Ecto neural progenitor cell (in vitro differentiated cells): ENCODE measurements at places on chromosomes 1 and 21.

- no peak for DNase-seq
These were observed 9.4 kb downstream of the CR2 start for GRCh38 chr1:207463571-207463970.

GRCh38 chr1:150619576-150620509 is 9.6 kb downstream of the ENSA start:
- DNase-seq: no peak

DNA sequence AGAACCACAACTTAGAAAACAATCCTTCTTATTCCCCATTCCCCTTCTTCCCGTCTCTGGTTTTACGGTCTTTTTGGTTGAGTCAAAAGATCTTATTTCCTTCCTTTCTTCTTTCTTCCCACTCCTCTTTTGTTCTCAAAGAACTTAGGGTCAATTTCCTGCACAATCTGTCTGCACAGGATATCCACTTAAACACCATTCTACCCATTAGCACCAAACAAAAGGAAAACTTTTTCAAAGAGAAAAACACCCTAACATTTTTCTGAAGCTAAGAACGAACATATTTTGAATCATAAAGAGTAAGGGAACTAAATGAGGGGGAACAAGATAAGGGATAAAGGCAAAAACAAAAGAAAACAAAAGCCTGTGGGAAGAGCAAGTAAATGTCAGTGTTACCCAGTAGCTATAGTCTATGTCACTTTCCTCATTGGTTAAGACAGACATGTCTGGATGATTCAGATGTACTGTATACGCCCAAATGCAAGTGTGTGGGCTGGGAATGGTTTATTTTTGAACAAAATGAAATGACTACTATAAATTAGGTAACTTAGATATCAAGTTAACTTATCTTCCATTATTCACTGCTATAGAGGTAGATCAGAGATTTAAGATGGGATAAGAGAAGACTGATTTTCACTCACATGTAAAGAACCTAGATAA is 59.9 kb downstream of the TOR3A start:
- no peak for DNase-seq

DNA sequence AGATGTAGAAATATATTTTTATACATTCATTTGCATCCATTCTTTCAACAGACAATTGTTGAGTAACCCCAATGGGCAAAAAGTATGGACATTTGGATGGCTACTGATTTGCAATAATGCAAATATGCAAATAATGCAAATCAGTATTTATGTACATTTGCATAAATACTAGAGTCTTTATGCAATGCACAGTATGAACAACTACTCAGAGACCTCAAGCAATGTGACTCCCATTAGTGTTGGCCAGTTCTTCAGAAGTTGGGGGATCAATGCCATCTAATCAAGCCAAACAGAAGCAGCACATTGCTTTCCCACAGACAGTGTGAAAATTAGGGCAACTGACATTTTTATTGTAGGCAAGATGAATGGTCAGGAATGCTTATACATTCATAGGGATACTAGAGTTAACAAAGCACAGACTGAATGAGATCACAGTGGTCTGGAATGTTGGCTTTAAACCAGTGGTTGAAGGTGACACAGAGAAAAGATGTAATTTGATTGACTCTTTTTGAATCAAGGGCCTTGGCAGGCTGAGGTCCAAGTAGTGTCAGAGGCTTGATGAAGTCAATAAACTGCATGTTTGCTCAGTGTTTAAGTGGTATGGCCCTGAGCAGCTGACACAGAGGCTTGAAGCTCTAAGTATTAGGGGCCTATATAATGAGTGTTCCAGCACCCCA is 256.6 kb downstream of the CTH start:
- no peak for DNase-seq

DNA sequence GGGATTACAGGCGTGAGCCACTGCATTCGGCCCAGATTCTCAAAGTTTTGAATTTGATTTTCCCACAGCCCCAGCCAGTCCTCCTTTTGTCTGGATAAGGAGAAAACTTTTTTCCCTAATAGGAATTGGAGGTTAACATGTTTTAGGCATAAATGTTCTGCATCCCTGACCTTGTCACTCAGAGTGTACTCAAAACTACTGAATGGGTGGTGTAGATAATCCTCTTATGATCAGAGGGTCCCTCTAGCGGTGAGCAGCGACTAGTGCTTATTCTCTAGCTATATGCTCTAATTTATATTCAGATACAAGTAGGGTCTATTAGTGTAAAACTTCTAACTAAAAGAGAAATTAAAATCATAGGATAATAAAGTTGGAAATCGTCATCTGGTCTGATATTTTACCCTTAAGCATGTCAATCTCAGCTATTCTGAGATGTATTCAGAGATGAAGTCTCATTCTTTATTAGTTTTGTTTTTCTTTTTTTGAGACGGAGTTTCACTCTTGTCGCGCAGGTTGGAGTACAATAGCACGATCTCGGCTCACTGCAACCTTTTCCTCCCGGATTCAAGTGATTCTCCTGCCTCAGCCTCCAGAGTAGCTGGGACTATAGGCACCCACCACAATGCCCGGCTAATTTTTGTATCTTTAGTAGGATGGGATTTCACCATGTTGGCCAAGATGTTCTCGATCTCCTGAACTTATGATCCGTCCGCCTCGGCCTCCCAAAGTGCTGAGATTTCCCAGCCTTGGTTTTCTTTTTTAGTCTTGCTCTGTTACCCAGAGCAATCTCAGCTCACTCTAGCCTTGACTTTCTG is 2.7 kb upstream of the PSMD4 start:
- peak; percentile 51 for DNase-seq

- no peak for DNase-seq
These were observed 36.3 kb upstream of the TDRD10 start for GRCh38 chr1:154465621-154466195.

DNA sequence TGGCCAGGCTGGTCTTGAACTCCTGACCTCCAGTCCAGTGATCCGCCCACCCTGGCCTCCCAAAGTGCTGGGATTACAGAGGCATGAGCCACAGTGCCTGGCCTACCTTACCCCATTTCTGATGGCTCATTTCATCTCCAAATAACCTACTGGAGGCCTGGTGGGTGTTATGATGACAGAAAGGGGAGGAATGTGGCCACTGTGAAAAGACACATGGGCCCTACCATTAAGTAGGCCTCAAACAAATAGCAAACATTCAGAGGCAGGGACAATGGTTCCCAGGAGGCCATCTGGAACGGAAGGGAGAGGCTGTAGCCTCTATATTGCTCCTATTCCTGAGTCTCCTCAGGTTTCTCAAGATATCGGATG is 932 bp upstream of the FCRLA start:
- DNase-seq: no peak

DNA sequence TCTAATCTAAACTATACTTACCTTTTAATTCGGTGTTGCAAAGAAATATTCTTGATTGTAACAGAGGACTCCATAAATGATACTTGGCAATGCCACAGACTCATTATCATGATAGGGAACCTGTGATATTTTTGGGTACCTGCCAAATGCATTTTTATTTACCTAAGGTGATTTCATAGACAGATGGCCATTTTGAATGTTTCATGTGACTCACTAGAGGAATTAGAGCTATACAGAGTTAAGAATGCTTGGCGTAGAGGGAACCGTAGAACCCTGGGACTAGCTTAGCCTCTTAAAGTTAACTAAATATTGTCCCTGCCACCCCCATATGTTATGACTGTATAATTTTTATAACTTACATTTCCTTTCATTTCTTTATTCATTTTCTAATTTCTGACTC is 136.1 kb downstream of the DISP1 start:
- no peak for DNase-seq

GRCh38 chr1:241271427-241271826 is 85.6 kb downstream of the RGS7 start:
- no peak for DNase-seq

DNA sequence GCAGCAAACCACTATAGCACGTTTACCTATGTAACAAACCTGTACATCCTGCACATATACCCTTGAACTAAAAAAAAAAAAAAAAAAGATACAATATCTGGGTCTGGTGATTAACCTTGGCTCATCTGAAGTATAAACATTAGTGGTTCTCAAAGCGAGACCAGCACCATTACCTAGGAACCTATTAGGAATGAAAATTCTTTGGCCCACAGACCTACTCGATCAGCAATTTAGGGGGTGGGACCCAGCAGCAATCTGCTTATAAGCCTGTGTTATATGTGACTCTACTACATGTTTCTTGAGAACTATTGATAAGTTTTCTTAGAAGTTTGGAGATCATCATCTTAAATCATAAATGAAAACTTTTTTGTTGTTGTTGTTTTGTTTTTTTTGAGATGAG is 9.7 kb upstream of the SPATA1 start:
- no peak for DNase-seq

DNA sequence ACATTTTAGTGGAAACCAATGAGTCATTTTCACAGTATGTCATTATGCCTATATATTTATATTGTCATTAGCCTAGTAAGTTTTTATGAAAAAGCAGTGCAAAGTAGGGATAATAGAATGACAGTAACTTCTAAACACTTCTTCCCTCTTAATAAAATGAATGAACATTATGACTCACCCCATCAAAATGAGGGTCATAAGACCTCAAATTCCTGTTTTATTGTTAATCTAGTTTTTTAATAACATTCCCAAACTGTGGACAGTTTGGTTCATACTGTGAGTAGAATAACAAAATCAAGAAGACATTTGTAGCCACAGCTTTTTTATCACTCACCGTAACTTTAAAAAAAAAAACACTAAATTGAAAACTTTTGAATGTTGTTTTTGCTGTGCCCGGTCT is 160.5 kb downstream of the LRRC40 start:
- no peak for DNase-seq
